Activated CD8-positive, alpha-beta memory T cell treated with anti-CD3 and anti-CD28 coated beads for 4 hours (primary cell): ENCODE measurements at places on chromosomes 5 and 9.

GRCh38 chr5:33781286-33781685 is 110.5 kb downstream of the ADAMTS12 start:
- DNase-seq: no peak

DNA sequence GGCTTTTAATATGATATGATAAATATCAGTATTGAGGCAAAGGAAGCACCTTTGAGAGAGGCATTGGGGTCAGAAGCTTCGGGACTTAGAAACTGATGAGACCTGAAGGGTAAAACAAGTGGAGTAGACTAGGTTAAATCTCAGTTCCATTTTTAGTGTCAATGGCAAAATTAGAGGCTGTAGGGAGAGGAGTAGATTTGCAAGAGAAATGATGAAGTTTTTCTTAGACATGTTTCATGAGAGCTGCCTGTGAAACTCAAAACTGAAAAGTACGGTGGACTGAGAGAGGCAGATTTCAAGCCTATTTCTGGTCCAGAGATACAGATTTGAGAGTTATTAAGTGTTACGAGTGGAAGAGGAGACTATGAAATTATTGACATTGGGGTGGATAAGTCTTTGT is 278.5 kb downstream of the TAF11L14 start:
- no peak for DNase-seq

DNA sequence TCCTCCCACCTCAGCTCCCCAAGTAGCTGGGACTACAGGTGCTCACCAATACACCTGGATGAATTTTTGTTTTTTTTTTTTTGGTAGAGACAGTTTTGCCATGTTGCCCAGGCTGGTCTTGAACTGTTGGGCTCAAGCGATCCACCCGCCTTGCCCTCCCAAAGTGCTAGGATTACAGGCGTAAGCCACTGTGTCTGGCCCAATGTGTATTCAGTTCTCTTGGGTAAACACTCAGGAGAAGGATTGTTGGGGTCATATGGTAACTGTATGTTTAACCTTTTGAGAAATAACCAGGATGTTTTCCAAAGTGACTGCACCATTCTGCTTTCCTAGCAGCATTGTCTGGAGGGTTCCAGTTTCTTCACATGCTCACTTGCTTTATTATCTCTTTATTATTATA is 67.4 kb downstream of the TNPO1 start:
- no peak for DNase-seq

DNA sequence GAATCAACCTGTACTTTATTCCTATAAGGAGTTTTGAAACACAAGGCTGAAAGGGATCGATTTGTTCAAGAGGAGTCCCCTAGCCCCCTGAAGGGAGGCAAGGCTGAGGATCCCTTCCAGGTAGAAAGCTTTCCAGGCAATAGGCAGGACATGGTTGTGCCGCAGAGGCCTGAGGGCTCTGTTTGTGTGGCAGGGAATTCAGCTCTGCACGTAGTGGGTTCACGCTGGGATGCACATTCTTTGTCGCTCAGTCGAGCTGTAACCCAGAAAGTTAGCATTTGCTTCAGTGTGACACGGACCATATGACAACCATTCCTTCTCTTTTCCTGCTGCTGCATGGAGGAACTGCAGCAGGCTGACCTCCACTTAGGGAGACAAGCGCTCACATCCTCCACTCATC is 65.6 kb upstream of the TRIO start:
- no peak for DNase-seq

- peak; percentile 8 for DNase-seq
Observed at GRCh38 chr5:157459715-157460599, at the start of gene NIPAL4. Gene NIPAL4, plus strand, starts transcription at chr5:157460213. Its CDS starts 108 bp downstream, at chr5:157460321.
